ENCODE measurements at places on chromosomes 7 and 10. TPM values are rescaled to one million over a fixed set of nuclear protein-coding genes. Genes with fewer than 3 reads are reported as not detected.

- DNase-seq = no peak
Measured at GRCh38 chr7:103857435-103857834, 132.0 kb downstream of the RELN start.

GRCh38 chr7:119105381-119105780 is 880.9 kb downstream of the ANKRD7 start:
- no peak for DNase-seq

MLXIPL gene
- total RNA-seq = 9.6 TPM

DNA sequence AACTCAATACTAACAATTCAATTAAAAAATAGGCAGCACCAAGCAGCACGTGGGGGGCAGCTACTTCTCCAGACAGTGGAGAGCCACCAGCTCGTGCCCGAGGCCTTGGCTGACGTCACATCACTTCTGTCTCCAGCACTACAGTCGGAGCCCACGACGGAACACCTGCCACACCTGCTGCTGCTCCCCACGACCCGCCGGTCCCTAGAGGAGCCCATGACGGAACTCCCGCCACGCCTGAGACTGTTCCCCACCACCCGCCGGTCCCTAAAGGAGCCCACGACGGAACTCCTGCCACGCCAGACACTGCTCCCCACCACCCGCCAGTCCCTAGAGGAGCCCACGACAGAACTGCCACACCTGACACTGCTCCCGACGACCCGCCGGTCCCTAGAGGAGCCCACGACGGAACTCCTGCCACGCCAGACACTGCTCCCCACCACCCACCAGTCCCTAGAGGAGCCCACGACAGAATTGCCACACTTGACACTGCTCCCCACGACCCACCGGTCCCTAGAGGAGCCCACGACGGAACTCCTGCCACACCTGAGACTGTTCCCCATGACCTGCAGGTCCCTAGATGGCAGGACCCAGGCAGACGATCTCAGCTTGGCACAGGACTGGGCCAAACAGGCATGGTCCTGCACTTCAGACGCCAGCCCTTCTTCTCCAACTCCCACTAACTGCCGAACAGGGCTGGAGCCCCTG is 258.0 kb downstream of the ELFN1 start:
- peak; percentile 15 for DNase-seq

- DNase-seq = no peak
Measured at GRCh38 chr7:11835260-11835659, 3.3 kb upstream of the THSD7A start.

MSMB gene
- total RNA-seq = not detected

GRCh38 chr10:17734432-17735080 is 17.4 kb upstream of the TMEM236 start:
- DNase-seq = no peak

FBXL15 gene
- 9.1 TPM for total RNA-seq

GRCh38 chr10:113158183-113158582 is 208.1 kb downstream of the TCF7L2 start:
- DNase-seq = no peak

RBP4 gene
- total RNA-seq = 4.2 TPM

NUDT5 gene
- 9.2 TPM for total RNA-seq

GRCh38 chr7:155202106-155202871 is 95.4 kb upstream of the INSIG1 start:
- DNase-seq = no peak

- DNase-seq = no peak
Measured at GRCh38 chr10:11232222-11232961, 214.7 kb downstream of the CELF2 start.

PRKAR2B gene
- total RNA-seq = 24.2 TPM

DNA sequence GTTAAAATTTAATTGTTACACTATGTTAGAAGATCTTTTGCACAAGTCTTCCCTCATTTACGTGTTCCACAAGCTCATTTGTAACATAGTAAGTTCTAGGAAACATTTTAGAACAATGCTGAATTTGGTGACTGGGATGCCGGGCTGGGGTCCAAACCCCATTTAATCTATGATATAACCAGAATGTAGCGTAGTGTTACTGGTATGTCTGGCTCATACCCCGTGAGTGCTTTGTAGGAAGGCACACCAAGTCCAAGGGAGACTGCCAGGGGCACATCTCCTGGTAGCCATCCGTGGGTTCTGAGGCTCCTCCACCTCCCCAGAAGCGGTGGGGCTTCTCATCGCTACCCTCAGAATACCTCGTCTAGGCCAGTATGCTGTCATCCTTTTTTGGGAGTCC is 21.3 kb upstream of the TMEM236 start:
- peak; percentile 34 for DNase-seq

DNA sequence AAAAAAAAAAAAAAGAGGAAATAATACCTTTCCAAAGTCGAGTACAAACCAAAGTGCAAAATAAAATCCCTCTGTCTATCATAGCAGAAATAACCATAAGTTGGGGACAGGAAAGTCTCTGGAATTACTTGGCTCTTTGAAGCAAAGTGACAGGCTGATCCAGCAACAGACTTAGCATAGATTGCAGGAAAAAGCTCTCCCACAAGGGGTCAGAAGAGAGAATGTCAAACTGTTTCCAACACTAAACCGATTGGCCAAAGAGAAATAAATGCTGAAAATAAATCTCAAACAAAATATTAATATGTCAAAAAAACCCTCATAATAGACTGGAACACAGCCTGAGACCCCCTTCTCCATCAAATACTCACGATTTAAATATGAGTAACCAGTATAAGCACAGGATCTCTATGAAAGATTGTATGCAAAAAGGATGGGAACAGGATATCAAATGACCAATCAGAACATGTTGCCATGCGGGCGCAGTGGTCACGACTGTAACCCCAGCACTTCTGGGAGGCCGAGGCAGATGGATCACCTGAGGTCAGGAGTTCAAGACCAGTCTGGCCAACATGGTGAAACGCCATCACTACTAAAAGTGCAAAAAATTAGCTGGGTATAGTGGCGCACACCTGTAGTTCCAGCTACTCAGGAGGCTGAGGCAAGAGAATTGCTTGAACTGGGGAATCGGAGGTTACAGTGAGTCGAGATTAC is 1000.7 kb upstream of the LRRN3 start:
- DNase-seq = no peak

CHST15 gene
- total RNA-seq = 4.0 TPM

- no peak for DNase-seq
Measured at GRCh38 chr10:116169782-116170445, 103.1 kb downstream of the GFRA1 start.

IGF2BP3 gene
- total RNA-seq = not detected

DNA sequence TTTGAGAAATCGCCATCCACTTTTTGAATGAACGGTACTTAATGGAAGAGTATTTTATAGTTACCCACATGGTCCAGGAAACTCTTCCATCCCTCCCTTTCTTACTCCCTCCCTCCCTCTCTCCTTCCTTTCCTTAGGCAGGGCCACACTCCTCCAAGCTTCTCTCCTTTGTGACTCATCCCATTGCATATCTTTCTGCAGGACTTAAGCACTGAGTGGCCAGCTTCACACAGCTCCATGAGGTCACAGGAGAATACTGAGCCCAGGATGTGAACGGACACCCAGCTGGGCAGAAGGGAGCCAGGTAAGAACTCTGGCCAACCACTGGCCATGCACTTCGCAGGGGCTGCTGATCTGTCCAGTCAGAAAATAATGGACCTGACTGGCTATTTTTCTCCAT is 189.7 kb upstream of the ADCY1 start:
- no peak for DNase-seq

- DNase-seq = no peak
Measured at GRCh38 chr7:14833707-14834106, 68.8 kb downstream of the DGKB start.

DNA sequence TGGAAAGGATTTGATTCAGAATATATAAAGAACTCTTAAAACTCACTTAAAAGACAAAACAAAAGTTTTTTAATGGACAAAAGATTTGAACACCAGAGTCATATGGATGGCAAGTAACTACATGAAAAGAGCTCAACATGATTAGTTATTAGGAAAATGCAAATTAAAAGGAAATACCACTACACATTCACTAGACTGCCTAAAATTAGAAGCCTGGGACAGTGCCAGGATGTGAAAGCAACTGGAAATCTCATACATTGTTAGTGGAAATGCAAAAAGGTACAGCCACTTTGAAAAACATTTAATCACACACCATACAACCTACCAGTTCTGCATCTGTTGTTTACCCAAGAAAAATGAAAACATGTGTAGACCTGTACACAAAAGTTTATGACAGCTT is 48.8 kb downstream of the RALA start:
- DNase-seq = no peak

GRCh38 chr7:127955051-127955531 is 76.1 kb downstream of the LRRC4 start:
- DNase-seq = no peak

DNA sequence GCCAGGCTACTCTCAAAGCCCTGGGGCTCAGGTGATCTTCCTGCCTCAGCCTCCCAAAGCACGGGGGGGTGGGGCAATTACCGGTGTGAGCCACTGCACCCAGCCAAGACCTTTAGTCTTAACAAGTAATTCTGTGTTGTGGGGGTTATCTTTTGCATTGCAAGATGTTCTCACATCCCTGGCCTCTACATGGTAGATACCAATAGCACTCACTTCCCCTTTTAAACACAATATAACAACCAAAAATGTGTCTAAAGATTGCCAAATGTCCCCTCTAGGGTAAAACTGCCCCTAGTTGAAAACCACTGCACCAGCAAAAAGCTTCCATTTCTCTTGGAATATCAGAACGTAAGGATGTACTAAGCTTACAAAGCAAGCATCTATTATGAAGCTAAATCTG is 225.0 kb downstream of the CTNNA3 start:
- DNase-seq = no peak

DNA sequence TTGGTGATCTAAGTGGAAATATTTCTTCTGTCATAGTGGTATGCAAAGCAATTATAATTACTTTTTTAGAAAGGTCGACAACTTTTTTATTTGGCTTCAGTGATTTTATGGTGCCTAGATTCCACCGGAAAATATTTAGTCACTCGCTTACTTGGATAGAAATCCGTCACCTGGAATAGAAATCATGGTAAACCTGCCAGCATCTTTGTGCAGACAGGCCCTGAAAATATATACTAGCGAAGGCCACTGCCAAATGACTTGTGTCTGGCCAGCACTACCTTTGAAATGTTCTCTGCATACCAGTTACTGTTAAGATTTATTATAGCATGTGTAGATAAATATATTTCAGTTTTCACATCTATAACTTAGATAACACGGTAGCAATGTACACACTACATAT is 226.4 kb downstream of the AGMO start:
- DNase-seq = no peak

DNA sequence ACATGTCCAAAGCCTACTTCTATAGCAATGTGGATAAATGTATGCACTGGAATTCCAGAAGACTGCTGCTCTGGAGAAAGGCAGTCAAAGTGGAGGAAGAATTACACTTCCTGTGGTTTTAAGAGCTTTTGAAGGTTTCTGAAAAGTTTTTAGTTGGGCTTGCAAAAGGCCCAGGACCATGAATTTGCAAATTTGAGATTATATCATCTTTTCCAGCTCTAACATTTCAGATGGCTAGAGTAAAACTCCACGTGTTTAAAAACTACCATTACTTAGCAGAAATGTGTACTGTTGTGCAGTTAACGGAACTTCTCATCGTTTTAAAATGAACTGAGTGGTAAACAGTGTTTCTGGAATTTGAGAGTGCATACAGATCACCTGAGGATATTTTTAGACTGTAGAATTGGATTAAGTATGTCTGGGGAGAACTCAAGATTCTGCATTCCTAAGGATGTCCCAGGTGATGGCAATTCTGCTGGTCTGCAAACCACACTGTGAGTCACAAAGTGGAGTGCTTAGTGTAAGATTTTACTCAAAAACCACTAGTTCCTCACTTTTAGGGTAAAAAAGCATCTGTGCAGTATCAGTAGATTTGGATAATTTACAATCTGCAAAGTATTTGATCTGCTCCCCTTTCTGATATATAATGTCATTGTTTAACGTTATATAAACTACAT is 32.9 kb upstream of the CCDC71L start:
- DNase-seq = no peak

PNLIPRP2 gene
- not detected for total RNA-seq

DNA sequence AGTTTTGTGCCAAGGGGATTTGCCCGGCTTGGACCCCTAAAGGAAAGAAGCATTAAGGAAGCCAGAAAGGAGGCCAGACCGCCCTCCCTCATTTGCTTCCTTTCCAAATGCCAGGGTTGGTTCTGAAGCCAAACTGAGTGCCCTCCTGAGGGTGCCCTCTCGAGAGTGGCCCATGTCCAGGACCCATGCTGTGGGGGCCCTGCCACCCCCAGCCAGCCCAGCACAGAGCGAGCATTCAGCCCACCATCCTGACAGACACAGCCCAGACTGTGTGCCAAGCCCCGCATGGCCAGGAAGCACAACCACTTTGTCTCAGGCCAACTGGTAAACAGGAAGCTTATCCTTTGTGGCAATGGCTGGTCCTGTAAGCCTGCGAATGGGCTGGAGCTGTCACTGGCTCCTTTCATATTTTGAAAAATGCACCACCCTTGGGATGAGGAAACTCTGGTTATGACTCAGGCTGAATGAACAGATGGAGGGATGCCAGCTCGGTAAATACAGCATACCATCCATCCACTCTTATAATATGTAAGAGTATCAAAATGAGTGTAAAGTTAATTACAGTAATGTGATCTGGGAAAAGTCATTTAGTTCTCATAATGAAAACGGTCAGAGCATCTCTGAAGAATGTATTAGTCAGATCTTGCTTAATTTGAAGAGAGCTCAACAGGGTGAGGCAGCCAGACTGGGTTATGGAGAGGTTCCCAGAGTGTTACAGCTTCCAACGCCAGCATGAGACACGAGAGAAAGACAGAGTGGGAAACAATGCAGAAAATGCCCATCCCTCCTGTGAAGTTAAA is 65.0 kb downstream of the STK17A start:
- DNase-seq = peak; percentile 63

- no peak for DNase-seq
Measured at GRCh38 chr7:112088484-112089016, 117.6 kb downstream of the DOCK4 start.

DNA sequence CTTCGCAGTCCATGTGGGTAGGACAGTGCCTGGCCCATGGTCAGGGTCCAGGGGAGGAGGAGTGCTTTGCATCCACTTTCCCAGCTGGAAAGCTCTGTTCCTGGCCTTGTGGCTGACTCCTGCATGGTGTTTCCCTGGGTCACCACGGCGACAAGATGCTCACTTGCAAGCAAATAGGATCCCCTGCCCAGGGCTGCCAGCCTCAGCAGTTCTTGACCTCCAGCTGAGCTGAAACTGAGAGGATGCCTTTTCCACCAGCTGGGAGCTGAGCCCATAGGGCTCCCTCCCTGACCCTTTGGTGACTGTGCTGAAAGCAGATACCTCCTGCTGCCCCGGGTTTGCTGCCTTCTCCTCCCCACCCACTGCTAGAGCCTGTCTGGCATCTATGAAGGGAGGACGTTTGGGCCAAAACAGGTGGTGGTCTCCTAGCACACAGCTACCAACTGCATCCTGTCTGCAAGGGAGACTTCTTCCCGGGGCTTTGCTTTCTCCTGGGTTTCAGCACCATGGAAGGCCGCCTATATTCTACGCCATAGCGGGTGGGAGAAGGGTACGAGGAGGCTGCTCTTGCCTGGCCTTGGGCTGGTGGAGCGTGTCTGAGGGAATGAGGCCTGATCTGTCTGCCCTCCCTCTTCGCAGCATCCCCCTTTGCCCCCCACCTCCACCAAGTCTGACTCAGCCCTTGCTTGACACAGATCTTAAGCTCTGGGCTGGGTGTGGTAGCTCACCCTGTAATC is 34.4 kb downstream of the UBTD1 start:
- DNase-seq = no peak

GRCh38 chr7:78704504-78704903 is 749.0 kb downstream of the MAGI2 start:
- DNase-seq = no peak

KNDC1 gene
- total RNA-seq = 0.20 TPM
